ENCODE measurements at places on chromosomes 4 and X.

DNA sequence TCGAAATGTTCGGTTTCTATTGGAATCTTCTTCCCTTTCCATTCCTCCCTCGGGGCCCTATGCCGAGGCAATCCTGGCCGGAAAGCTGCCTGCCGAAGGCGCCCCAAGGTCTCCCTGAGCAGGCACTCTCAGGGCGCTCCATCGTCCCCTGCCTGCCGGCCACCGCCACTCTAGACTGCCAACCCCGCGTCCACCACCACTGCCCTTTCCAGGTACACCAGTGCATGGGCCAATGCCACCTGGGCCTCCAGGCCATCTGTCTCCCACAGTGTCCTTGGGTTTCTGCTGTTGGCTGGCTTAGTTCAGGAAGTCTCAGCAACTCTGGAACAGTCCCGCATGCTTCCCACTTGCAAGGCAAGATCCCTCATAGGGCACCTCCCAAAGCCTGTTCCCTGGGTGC lies 14.6 kb downstream of the CTAG1A start:
- DNase-seq = no peak

GRCh38 chr4:7429601-7430078 lies 5.1 kb downstream of the PSAPL1 start:
- no peak for DNase-seq

- no peak for DNase-seq
These were observed 26.6 kb downstream of the MAML3 start for GRCh38 chr4:140127422-140127821.

- DNase-seq = no peak
These were observed 61.8 kb downstream of the DMD start for GRCh38 chrX:33149580-33149979.

DNA sequence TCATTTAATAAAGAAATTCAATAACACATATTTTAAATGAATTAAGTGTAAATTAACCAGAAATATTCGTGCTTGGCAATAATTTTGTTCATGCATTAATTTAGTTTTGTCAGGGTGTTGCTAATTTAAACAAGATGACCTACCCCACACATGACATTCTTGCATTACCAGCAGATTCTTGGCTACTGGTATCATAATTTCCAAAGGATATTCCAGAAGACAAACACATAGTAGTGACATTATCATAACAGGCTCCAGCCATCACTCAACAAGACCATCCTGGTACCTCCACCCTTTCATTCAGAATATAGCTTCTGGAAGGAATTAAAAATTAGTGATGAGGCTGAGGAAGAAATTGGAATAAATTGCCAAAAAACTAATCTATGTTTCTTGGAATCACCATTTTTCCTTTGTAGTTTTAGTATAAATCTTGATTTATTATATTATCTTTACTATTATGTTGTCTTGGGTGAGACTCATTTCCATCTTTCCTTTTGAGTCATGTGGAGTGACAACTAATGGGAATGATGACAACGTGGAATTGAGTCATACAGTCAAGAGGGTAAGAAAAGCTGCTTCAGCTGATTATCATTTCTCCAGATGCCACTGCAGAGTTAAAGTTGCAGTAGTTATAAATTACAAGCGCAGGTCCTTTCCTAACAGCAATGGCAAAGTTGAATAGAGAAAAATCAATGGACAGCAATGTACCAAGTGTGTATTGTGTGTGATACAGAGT lies 30.9 kb upstream of the HHIP start:
- no peak for DNase-seq

Measured in stimulated activated CD8-positive, alpha-beta memory T cell treated with anti-CD3 and anti-CD28 coated beads, Interleukin-4, amount 100 ng/mL, for 48 hours (primary cell).